ENCODE measurements at places on chromosomes 2 and 18.

- no peak for DNase-seq
These were observed 15.3 kb upstream of the PLB1 start for GRCh38 chr2:28480403-28481049.

- no peak for DNase-seq
These were observed 27.9 kb downstream of the GPC1 start for GRCh38 chr2:240463274-240463865.

GRCh38 chr2:56068746-56069145 lies 115.0 kb upstream of the CCDC85A start:
- no peak for DNase-seq

- no peak for DNase-seq
These were observed 88.7 kb upstream of the WDSUB1 start for GRCh38 chr2:159375241-159375640.

DNA sequence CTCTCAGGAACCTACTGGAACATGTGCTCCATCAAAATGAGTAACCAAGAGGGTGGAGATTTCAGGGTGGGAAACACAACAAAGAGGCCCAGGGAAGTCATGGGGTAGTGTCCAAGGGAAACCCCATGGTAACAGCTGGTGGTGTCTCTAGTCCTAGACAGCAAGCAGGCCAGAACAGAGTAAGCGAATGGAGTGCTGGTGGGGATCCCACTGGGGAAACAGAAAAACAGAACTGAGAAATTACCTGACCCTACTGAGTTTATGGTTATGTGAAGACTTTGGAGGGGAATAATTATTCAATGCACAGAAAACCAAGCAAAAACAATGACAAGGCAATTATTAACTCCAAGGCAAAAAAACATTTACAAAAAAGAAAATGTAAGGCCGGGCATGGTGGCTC lies 16.9 kb downstream of the ERCC3 start:
- no peak for DNase-seq

- no peak for DNase-seq
These were observed 80.1 kb upstream of the CTDP1 start for GRCh38 chr18:79599441-79599931.

GRCh38 chr2:57936216-57936615 lies 110.4 kb upstream of the VRK2 start:
- no peak for DNase-seq

DNA sequence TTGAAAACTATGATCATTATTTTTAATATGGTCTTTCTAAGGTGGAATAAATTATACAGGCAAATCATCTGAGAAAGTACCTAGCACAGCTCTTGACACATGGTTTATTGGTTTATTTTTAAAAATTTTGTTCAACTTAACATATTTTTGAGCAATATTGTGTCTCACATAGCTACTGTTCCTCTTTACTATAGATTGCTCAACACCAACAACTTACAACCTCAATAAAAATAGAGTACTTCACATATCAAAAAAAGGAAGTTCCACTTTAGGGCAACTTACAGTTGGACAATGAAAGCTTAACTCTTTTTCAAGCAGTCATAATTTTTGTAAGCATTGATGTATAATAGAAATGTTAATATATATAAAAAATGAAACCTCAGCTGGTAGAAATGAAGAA lies 440.9 kb upstream of the UBE2E3 start:
- DNase-seq = no peak

DNA sequence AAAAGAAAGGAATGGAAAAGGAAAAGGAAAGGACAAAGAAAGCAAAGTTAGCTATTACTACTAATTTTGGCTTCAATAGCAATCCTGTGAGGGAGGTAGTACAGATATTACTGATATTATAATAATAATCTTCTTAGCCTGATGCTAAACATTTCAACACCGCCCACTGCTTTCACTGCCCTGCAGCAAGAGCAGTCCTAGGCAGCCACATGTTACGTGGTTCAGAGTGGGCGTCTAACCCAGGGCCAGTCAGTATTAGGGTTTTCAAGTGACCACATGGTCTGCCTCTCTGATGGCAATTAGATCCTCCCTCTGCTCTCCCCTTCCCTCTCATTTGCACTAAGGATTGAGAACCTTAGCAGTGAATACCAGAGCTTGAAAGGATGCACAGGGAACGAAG lies 83.7 kb upstream of the ZNF397 start:
- no peak for DNase-seq

GRCh38 chr2:240724431-240724830 lies 32.8 kb downstream of the AQP12A start:
- no peak for DNase-seq

- DNase-seq = peak; percentile 47
These were observed 502.2 kb downstream of the NRXN1 start for GRCh38 chr2:50529600-50530218.

GRCh38 chr2:8625399-8626300 lies 56.2 kb upstream of the ID2 start:
- no peak for DNase-seq

DNA sequence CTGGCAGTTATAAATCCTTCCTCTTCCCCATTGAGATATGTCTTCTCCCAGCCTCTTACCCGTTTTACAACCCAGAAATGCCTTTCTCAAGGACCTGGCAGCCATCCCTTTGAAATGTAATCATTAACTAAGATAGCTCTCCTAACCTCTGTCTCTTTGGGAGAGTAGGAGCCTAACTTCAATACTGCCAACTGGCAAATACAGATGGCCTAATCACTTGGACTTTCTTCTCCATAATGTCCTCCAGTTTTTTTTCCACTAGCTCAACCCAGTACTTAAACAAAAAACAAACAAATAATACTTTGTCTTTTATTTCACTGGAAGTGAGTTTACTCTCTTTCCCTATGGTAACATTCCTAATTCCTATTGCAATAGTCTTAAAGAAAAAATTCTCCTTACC lies 1391.1 kb downstream of the SUCLG1 start:
- no peak for DNase-seq

DNA sequence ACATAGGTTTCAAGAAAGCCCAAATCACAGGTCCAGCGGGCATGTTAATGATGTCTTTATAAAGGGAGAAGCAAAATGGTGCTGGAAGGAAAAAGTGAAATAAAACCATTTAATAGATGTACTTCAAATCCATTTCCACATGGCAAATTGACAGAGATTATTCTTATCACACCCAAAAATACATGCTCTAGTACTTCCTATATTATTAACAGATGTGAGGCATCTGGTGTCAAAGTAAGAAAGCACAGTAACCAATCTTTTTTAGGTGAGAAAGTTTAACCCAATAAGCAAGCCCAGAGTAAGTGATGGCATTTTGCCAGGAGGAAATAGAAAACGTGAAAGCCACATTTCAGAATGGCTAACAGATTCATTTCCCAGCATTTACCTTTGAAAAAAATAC lies 128.0 kb downstream of the ABCA12 start:
- no peak for DNase-seq

GRCh38 chr2:99949963-99950362 lies 192.4 kb downstream of the AFF3 start:
- no peak for DNase-seq

DNA sequence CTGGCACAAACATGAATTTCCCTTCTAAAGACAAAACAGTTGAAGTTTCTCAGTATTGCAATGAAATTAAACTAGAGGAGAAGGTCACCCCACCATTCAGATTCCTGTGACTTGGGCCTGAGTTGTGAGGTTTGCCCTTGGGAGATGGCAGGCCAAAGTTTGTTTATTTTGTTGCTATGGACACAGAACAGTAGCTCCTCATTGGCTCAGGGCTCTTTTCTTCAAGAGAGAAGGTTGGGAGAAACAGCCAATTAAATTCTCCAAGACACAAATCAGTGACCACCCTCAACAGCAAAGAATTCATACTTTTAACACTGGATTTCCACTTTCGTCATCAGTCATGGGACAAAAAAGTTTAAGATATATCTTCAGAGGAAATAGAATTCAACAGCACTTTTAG lies at the start of gene FLACC1:
Gene FLACC1 (minus strand): TSS at position 125 of the 400 bp plus-strand sequence. CDS start 5,941 bp downstream, outside the sequence.
- no peak for DNase-seq

DNA sequence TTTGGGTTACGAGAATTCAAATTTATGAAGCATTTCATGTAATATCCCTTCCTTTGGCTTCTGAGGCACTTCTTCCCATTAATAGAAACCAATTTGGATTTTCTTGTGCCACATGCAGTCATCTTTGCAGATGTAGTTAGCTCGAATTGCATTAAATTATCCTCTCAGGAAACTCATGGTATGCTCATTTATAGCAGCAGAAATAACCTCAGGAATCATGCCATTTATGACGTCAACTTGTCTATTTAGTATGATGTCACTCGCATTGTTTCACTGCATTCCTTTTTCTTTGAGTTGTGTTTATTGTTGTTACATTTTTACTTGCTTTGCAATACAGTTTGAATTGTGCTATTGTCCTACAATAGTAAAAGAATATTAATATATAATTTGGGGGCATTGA lies 163.8 kb downstream of the RBM43 start:
- DNase-seq = no peak

DNA sequence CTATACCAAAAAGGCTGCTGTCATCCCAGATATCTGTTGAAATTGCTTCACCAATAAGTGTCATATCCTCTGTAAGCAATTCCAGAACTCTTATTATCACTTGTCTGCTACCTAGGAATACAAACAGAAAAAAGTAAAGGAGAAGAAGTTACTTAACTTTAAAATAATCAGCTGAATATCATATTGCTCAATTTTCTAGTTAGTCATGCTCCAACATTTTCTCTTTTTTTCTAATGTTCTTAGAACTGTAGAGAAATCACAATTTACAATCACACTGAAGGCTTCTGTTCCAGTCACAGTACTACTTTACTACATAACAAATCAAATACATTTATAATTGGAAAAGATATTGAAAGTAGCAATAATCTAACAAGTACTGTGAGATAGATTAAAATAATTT lies 17.4 kb downstream of the RTTN start:
- no peak for DNase-seq

DNA sequence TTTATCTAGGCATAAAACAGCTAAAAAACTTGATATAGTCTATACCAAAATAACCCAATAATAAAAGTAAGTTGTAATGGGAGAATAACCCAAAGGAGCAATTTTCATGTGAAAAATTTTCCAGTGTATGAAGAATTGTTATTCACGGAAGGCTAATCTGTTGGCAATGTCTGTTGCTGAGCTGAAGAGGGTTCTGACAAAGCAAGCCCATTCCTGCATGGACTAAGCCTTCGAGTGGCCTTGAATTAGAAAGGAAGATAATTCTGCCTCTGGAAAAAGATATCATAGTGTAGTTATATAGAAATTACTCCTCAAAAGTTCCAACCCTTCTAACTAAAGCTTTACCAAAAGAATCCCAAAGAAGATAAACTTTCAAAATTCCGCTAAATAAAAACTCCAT lies 101.5 kb downstream of the MAP2 start:
- DNase-seq = no peak

DNA sequence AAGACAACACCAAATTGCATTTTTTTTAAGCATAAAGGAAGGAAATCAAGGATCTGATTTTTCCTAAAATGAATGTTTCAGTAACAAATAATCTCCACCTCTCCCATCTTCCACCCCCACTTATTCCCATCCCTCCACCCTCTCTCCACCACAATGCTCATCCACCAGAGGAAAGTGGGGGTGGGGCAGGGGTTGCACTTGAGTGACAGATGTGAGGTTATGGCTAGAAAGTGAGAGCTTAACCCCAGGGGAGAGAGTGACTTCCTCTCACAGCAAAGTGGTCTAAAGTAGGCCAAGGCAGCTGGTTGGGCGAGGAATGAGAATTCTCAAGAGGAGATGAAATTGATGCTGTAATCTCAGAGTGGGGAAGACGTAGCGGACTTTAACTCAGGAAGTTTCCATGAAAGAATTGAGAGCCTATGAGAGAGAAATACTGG lies 104.7 kb downstream of the HNRNPLL start:
- DNase-seq = no peak

GRCh38 chr2:65432227-65433190 lies at the start of gene SPRED2:
Gene SPRED2 (minus strand): TSS chr2:65432599. CDS start chr2:65431987, 612 bp downstream.
- peak; percentile 12 for DNase-seq

GRCh38 chr18:22971038-22971437 lies 37.9 kb downstream of the RBBP8 start:
- DNase-seq = no peak

DNA sequence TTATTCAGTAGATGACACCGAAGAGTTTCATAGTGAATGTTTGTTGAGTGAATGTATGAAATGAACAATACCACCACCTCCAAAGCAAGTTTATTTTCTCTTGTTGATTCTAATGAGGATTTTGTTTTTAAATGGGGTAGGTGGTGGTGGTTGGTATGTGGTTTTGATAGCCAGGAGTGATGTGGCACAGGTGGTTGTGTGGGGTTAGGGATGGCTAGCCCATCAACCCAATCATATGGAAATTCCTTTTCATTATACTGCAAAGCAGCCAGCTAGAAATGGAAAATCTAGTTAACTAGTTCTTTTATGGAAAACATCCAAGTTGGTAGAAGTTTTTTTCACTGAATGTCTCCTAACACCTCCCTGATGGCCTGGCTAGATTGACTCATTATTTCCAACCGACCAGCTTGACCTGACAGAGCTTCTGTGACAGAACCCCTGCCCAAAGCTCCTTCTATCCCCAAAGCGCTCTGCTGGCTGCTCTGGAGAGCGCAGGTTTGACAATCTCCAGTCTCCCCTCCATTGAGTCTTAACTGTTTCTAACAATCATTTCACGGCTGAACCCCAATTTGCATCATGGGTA lies 376.9 kb downstream of the MTX2 start:
- no peak for DNase-seq

- no peak for DNase-seq
These were observed 61.4 kb downstream of the DIPK1C start for GRCh38 chr18:74395648-74396154.

DNA sequence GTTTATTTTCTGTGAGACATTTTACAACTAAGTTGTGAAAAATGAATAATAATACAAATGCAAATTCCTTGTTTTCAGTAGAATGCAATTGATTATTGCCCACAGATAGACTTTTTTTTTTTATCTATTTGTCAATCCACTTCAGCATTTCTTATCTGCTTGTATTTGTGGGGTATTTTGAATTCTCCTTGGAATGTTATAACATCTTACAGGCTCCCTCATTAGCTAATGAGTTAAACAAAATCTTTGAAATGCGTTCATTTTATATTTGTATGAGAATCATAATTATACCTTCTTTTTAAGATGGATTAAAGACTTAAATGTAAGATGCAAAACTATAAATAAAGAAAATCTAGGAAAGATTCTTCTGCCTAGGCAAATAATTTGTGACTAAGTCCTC lies 114.2 kb downstream of the CALCRL start:
- DNase-seq = no peak

- DNase-seq = no peak
These were observed 411.2 kb upstream of the ETAA1 start for GRCh38 chr2:66985906-66986305.

- no peak for DNase-seq
These were observed 249.0 kb downstream of the LPIN1 start for GRCh38 chr2:11995456-11995855.

GRCh38 chr18:45874491-45875184 lies 49.2 kb downstream of the SIGLEC15 start:
- no peak for DNase-seq

GRCh38 chr2:208304695-208305094 lies 38.6 kb downstream of the PIKFYVE start:
- no peak for DNase-seq

DNA sequence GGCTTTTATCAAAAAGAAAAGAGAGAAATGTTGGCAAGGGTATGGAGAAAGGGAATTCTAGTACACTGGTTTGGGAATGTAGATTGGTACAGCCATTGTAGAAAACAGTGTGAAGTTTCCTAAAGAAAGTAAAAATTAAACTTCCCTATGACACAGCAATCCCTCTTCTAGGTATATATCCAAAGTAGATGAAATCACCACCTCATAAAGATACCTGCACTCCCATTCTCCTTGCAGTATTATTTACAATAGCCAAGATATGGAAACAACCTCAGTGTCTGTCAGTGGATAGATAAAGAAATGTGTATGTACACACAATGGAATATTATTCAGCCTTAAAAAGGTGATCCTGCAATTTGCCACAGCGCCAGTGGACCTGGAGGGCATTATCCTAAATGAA lies 147.2 kb upstream of the NOSTRIN start:
- no peak for DNase-seq
